T-helper 9 cell (primary cell): ENCODE measurements at places on chromosomes 1 and 21.

DNA sequence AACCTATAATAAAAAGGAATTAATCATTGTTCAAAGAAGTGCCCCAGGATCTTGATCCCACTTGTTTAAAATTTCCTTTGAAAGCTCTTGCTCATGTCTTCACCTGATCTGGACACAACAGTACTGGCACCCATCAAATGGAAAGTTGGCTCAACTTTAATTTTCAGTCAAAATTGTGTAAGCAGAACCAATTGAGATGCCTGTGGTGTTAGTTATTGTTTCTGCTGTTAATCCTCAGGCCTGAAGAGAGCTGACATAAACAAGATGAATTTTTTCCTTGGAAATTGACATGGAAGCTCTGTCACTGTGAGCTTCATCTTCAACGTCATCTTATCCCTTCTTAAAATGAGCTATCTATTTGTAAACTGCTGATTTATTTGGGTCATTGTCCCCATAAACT lies 88.3 kb upstream of the TNFSF4 start:
- DNase-seq: no peak

DNA sequence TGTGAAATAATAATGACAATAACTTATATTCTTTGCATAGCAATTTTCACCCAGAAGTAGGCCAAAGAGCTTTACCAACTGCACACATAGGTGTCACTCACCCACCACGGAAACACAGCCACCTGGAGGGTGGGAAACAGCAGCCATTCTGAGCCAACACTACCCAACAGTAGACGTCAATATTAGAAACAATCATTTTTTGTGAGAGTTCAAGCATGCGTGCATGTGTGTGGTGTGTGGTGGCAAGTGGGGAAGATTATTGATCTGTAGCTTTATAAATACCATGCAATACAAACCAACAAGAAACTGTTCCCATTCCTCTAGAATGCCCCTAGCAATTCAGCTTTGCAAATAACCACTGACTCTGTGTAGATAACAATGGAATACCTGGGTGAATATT lies 19.1 kb downstream of the PROX1 start:
- DNase-seq: no peak

DNA sequence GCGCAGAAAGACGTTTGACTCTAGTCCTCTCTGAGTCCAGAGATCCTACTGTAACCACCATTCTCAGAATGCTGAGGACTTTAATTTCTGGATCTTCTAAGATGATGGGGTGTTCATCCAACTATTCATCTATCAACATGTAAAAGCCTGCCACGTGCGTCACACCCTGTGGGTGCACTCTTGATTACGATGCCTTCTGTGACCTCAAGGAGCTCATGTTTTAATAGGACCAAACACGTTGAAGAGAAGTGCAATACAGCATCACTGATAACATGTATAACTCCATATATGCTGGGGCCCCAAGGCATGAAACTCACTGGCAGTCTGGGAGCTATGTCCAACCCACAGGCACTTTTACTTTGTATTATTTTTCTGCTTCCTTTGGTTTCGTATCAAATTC lies 19.0 kb downstream of the KIAA0040 start:
- DNase-seq: no peak

GRCh38 chr21:44337941-44338895 lies 972 bp downstream of the CFAP410 start:
- DNase-seq: no peak

DNA sequence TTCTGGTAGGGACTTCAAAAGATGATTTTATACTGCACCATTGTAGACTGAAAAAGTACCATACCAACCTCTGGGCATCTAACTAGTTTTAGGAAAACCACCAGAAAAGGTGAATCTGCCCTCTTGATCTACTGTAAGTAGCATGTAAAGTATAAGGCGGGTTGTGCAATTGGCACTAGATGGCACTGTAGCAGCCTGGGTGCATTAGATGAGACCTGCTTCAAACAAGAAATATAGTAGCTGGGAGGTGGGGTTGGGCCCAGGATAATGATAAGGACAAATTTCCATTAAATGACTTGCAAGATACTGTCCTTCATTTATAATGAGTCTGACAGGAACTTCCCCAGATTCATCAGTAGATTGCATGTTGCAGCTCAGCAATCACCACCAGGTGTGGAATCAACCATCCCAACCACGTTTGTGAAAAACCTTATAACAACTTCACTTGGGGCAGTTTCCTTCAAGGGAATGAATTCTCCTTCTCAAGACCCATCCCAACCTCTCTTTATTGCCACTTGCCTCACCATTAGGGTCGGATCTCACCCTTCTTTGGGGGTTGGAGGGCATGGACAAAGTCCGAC lies 37.3 kb upstream of the IL10 start:
- no peak for DNase-seq

DNA sequence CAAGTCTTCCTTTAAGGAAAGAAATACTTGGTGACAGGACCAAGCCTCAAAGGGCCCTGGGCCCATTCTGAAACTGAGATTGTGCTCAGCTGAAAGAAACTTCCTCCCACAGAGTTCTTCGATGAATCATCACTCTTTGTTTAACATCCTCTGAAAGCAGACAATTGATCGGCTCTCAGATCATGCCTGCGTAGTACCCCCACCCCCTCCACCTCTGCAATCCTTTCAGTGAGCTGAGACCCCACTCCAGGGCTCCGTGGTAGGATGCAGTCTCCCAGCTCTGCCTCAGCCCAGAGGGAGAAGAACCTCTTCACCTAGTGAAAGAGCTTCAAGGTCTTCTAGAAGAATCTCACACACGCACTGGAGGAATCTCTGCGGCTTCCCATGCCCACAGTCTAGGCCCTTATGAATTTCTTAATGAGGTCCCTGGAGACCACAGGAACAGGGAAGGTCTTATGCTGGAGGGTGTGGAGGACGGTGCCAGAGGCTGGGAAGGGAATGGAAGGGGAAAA lies 104.9 kb upstream of the SOD1 start:
- no peak for DNase-seq

GRCh38 chr1:3673381-3674099 lies 21.2 kb downstream of the TP73 start:
- no peak for DNase-seq

DNA sequence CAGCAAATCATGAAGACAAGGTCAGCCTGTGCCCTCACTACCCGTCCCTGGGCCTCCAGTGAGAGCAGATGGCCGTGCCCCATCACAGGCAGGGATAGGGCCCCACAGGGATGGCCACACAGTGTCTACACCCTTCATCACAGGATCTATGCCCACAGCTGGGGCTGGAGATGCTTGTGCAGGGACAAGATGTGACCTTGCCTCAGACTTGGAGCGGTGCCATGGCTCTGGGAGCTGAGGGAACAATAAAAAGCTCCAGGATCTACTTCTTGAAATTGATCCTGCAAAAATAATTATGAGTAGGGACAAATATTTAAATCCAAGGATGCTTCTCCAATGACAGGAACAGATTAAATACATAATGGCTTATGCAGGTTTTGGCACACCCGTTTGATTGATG lies 25.4 kb upstream of the TCEA3 start:
- no peak for DNase-seq

GRCh38 chr1:59455206-59455605 lies 158.3 kb downstream of the FGGY start:
- DNase-seq: no peak

DNA sequence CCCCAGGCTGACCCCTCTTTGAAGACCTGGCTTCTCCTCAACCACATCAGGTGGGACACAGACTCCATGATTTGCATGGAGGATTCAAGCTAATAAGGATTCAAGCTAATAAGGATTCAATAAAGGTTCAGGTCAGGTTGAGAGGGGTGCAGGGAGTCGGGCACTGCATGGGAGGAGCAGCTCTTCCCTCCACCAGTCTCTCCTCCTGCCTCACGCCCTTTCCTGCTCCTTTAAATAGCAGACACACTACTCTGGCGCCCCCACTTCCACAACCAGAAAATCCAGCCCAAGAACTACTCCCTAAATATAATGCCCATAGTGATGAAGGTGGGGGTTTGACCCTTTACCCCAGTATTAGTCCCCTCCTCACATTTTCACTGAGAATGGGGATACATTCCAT lies 7.1 kb downstream of the MEX3A start:
- no peak for DNase-seq

GRCh38 chr1:95252422-95252821 lies 18.4 kb downstream of the RWDD3 start:
- no peak for DNase-seq

DNA sequence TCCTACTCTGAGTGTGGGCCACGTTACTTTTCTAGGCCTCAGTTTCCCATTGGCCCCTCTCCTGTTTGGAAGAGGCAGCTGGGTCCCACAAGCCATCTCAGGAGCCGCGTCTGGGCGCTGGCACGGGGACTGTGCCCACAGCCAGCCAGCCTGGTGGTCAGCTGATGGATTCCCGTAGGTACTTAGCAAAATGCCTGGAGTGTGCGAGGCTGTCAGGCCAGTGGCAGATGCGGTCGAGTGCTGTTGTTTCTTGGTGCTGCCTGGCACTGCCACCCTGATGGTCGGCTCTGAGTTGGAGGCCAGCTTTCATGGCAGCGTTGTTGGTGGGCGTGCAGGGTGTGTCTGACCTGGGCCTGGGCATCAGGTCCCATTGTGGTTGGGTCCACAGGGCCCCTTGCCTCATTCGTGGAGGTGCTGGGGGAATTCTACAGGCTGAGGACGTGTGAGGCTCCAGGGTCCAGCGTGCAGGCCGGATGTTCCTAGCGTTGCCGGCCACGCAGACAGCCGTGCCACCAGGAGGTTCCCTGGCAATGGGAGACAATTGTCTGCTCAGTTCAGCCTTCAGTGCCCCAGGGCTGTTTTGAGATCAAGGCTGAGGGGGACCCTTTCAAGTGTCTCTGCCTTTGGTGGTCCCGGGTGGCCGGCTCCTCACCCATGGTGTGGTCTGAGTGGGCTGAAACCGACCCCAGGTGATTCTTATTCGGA lies 20.9 kb downstream of the SKI start:
- no peak for DNase-seq

DNA sequence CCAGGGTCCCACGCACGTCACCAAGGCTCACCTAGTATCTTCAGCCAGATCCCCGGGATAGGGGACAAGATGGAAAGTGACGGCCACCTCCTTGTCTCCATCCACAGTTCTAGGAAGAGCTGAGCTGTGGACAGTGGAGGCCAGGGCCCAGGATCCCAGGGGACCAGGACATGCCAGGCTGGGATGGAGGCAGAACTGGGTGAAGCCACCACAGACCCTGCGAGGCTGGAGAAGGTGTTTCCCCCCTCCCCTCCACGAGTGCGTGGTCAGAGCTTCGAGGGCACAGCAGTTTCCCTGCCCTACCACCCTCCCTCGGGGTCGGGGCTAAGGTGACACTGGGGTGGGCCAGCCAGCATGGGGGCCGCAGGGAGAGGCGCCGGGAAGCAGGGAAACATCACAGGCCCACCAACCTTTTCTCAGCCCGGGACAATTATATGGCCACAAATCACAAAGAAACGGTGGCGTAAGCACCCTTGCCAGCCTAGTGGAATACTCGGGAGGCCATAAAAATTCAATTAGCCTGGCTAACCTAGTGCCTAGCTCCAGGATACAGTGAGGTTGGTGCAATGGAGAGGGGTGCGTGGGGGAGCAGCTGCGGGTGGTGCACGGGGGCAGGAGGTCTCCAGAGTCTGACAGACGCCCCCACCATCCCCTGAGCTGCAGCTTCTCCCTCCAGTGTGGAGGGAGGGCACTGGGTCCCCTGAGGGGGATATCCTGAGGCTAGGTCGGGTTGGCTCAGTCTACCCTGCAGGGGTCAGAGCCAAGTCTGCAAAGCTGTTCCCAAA lies 13.4 kb downstream of the DRAXIN start:
- no peak for DNase-seq

- no peak for DNase-seq
Measured at GRCh38 chr1:91818713-91818975, 67.3 kb downstream of the TGFBR3 start.

DNA sequence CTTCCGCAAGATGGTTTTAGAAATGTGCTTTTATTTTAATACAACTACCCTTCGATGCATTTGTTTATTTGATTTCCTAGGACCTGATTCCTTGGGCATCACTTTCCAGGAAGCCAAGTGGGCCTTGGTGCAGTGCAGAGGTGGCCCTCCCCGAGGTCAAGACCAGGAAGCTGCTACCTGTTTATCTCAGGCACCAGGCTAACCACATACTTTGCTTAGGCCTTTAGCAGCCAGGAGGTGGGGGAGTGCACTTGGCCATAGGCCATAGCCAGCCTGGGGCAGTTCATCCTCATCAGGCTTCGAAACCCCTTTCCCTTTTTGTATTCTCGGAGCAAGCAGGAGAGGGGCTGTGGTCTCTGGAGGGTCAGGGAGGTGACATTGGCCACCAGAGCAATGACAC lies 45.4 kb downstream of the SMYD2 start:
- no peak for DNase-seq

DNA sequence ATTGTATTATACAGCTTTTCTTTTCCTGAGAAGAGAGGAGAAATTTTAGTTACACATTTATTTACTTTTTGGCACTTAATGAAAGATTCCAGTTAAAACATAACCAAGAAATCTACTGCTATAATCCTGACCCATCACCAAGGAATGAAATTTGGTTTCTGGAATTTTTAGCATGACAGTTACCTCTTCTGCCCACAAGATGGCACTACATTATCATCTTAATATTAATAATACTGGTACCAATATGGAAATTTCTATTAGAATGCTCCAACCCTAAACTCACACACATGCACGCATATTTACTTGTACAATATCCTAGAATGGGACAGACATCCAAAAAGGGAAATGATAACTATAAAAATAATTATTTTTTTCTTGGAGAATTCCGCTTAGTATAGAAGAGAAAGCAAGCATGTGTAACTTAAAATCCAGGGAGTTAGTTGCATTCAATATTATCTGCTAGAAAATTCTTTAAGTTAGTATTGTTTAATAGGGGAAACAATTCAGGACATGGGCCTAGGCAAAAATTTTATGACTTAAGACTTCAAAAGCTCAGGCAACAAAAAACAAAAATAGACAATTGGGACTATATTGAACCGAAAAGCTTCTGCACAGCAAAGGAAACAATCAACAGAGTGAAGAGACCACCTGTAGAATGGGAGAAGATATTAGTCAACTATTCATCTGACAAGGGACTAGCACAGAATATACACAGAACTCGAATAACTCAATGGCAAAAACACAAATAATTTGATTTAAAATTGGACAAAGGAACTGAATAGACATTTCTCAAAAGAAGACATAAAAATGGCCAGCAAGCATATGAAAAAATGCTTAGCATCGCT lies 37.4 kb downstream of the MAP3K21 start:
- no peak for DNase-seq

DNA sequence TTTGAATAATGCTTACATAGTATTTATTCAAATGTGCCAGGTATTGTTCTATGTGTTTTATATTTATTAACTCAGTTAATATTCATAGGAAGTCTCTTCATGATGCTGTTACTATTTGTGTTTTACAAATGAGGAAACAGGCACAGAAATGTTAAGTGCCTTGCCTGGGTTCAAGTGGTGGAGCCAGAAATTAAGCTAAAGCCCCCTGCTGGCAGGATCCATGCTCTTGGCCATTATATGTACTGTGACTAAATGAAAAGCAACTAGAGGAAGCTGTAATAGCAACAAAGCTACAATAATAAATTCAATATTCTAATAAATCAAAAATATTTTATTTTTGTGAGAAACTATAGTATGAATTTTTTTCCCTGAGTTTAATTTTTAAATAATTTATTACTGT lies 30.0 kb downstream of the IARS2 start:
- DNase-seq: no peak
